ENCODE measurements at places on chromosomes 2 and 18.
A peak's percentile ranks its signal among the peaks of the same experiment; 100 is the strongest.

- DNase-seq, result peak; percentile 4
Observed at GRCh38 chr2:151357359-151357758, at the start of gene TNFAIP6. TSS of gene TNFAIP6 (plus strand) at chr2:151357592. CDS start at chr2:151357667, 75 bp downstream.

GRCh38 chr2:14635391-14635871, 2.9 kb downstream of the LRATD1 start:
- DNase-seq, result peak; percentile 90

- no peak for DNase-seq
Observed at GRCh38 chr2:43223521-43224001, 2.8 kb downstream of the ZFP36L2 start.

- DNase-seq, result no peak
Observed at GRCh38 chr2:181106789-181107627, 126.6 kb downstream of the UBE2E3 start.

DNA sequence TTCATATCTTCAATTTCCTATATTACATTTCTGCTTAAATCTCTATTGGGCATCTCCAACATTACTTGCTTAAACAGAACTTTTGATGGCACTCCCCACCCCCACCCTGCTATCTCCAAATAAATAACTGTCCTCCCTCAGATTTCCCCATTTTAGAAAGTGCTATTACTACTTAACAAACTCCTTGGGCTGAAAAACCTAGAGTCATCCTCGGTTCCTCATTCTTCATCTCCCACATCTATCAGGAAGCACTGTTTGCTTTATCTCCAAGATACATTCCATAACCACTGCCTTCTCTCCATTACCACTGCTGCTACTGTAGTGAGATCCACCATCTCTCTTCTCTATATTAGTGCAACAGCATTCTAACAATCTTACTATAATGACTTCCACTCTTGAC, 150.4 kb upstream of the CYRIA start:
- DNase-seq, result no peak

GRCh38 chr2:228983700-228984099, 287.4 kb downstream of the PID1 start:
- no peak for DNase-seq

DNA sequence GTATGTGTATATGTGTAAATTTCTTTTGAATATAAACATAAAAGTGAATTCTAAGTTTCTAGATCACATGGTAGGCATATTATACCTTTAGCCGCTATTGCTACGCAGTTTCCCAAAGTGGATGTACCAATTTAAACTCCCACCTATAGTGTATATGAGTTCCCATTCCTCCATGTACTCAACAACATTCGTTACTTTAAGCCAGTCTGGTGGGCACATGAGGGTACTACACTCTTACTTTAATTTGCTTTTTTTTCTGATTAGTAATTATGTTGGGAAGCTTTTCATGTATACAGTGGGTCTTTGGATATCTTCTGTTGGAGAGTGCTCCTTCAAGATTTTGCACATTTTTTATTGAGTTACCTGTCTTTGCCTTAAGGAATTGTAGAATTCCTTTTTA, 683.8 kb downstream of the ERBB4 start:
- DNase-seq, result no peak

DNA sequence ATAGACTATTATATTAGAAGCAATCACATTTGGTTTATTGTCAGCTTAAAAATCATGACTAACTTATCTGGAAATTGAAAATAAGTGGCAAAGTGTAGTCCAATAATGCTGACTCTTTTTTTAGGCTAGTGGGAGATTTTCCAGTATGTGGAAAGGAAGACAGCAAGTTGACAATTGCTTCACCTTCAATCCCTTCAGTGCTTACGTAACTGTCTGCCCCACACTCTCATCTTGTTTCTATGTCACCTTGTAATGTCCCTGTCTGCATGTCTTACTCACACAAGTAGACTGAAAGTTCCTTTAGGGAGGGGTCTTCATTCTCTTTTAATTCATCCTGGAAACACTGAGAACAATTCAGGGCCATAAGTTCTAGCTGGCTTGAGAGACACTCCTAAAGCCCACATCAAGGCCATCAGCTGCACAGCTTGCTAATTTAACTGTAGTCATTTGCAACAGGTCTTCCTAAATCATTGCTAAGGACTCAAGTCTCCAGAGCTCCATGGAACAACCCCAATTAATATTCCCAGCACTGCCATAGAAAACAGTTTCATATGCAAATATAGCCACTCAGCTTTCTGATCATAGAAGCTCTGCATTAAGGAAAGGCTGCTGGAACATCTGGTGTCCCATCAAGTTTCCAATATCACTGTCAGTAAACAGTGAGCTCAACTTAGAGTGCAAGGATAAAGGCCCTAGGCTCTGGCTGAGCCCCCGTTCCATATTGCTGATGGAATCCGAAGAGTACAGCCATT, 230.5 kb downstream of the ETAA1 start:
- DNase-seq, result no peak

DNA sequence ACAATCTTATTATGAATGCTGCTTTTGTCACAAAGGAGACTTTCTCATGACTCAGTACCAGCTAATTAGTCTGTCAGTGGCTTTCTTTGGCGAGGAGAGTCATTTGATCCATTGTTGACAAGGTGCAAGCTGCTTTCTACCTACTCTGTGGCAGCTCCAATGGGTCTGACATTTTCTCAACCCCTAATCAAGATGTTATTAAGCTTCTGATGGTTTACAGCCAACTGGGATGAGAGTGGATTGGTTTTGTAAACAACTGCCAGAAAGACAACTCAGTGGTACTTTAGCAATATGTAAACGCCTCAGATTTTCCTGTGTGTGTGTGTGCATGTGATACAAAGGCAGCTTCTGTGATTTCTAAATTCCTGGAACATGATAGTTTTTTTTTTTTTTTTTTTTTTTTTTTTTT, 8.2 kb upstream of the CLIP4 start:
- no peak for DNase-seq

GRCh38 chr2:196481324-196481697, 158.2 kb upstream of the CCDC150 start:
- DNase-seq, result no peak

DNA sequence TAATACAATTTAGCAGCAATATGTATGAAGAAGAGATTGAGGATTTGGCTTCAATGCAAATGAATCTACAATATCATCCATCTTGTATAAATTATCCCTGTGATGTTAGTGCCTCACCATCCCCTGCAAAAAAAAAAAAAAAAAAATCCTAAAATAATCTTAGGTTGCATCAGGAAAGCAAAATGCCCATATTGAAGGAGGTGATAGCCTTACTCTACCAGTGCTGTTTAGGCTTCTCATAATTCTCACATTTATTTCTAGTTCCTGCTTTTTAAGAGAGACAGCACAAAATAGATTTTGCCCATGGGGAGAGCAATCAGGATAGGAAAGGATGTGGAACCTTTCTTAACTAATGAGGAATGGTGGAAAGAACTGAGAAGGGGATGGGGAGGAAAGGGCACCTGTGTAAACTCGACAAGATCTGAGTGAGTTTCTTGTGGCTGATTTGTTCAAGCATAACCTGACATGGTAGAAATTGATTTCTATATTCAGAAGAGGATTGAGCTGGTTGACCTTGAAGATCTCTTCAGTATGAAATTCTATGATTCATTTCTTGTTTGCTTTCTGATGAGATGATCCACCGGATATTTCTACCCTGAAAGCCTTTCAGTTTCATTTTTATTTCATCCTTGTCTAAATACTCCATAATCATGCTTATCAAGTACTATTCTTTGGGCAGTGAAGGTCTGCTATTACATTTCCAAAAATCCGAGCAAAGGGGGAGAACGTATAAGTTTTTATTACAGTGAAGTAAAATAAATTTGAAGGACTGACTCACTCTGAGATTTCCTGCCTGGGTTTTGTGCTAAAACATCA, 391.2 kb downstream of the PTPRM start:
- no peak for DNase-seq

DNA sequence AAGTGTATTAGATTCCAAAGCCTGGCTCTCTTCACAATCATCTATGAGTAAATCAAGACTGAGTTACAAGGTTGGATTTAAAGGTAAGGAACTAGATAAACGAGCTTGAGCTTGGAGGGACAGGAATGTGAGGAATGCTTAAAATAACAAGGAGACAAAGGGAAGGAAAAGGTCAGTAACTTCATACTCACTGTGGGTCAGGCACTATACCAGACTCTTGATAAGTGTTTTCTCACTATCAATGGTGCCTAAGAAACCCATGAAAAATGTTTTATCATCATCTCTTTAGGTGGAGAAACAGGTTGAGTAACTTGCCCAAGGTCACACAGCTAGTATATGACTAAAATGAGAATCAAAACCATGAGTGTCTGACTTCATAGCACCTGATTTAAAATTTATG, 212.1 kb downstream of the CDH2 start:
- no peak for DNase-seq

- no peak for DNase-seq
Observed at GRCh38 chr2:190545555-190546385, 11.2 kb upstream of the NEMP2 start.

DNA sequence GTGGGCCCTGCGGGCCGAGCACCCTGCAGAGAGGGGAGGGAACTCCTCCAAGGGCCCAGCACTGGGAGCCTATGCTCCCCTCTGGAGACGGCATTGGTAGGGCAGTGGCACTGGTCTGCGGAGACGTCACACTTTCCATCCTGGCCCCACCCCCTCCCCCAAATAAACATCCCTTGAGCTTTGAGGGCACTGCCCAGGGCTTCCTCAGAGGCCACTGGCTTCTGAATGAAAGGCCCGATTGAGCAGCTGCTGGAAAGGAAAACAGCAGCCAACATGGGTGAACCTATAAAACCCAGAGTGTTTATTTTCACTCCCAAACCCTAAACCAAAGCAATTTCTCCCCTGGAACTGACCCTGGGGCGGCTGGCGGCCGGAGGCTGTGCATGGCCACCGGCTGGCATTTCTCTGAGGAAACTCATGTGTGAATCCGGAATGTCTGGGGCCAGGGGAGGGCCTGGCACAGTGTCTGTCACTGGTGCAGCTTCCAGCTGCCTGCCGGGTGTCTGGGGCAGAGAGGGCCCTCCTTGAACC, 138.9 kb downstream of the DYSF start:
- DNase-seq, result peak; percentile 61

GRCh38 chr2:177906041-177906718, 166.4 kb downstream of the PDE11A start:
- peak; percentile 64 for DNase-seq

DNA sequence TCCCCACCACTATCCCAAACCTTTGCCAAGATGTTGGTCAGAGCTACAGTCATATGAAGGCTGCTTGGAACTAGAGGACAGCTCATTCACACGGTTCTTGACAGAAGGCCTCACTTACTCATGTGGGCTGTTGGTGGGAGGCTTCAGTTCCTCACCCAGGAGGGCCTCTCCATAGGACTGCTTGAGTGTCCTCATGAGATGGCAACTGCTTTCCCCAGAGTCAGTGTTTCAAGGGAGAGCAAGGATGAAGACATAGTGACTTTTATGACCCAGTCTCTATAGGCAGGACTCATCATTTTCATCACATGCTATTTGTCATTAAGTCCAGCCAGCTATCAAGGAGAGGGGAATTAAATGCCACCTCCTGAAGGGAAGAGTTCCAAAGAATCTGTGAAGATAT, 33.4 kb upstream of the OLA1 start:
- DNase-seq, result no peak

GRCh38 chr2:75327334-75327733, 128.0 kb upstream of the TACR1 start:
- DNase-seq, result no peak

- DNase-seq, result no peak
Observed at GRCh38 chr2:64025741-64026140, 6.5 kb upstream of the VPS54 start.

DNA sequence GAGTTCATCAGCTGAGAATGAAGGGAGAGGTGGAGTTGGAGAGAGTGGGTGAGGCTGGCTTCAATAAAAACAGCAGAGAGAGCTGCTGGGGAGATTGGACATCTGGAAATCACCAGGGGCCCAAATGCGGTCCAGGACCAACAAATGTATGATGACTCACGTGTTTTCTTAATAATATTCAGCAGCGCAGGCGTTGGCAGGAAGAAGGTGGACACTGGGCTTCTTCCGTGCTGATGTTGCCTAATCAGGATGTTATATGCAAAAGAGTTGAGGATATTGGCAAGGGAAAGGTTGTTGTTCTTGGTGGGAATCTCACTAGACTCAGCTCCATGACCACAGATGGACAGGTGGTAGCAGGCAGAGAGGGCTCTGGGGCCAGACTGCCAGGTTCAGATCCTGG, 12.8 kb upstream of the PLA2R1 start:
- DNase-seq, result no peak

GRCh38 chr2:214139630-214140284, 271.1 kb upstream of the VWC2L start:
- no peak for DNase-seq

- no peak for DNase-seq
Observed at GRCh38 chr2:55163274-55163721, 68.8 kb downstream of the CLHC1 start.

- no peak for DNase-seq
Observed at GRCh38 chr2:44939106-44940048, 2.1 kb upstream of the SIX3 start.

GRCh38 chr2:86809481-86810121, 18.9 kb upstream of the CD8A start:
- DNase-seq, result no peak

DNA sequence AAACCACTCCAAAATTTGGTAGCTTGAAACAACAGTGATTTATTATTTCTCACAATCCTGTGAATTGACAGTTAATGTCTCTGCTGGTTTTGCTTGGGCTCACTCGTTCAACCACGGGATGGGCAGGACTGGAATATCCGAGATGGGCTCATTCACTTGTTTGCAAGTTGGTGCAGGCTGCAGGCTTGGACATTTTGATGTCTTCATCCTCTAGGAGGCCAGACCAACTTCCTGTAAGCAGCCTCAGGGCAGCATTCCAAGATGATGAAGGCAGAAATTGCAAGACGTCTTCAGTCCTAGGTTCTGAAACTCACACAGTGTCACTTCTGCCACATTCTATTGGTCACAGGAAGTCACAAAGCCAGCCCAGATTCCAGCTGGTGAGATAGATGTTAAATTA, 47.1 kb downstream of the GPR39 start:
- no peak for DNase-seq

GRCh38 chr2:9753665-9754531, 89.4 kb upstream of the TAF1B start:
- DNase-seq, result no peak

DNA sequence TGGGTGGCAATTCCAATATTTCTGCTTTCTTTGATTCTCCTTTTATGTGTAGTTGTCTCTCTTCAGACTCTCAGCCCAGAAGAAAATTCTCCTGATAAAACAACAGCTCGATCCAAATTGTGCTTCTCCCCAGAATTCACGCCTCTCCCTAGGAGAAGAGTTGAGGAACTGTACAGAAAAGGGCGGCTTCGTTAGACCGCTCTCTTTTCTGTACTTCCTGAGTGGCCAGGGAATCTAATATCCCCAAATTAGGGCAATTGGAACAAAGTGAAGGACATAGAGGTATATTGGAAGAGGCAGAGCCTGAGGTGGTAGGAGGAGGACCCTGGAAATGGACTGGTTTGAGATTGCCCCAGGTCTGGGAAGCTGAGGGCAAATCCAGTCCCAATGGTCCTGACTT, 5.6 kb downstream of the ADCYAP1 start:
- DNase-seq, result no peak

GRCh38 chr2:126901459-126901858, 2.8 kb downstream of the TEX51 start:
- no peak for DNase-seq

Measured in head of caudate nucleus (tissue), 42 donors.